ENCODE measurements at places on chromosomes 12 and 14.

- no peaks in the 10 kb centered on the region for H3K27me3 ChIP-seq
- no peak for DNase-seq
- no peak overlapping the region for H3K4me3 ChIP-seq
- peaks cover 8% of the 10 kb centered on the region for H3K4me1 ChIP-seq
Observed at GRCh38 chr14:55313480-55313879, 42.3 kb downstream of the FBXO34 start.

DNA sequence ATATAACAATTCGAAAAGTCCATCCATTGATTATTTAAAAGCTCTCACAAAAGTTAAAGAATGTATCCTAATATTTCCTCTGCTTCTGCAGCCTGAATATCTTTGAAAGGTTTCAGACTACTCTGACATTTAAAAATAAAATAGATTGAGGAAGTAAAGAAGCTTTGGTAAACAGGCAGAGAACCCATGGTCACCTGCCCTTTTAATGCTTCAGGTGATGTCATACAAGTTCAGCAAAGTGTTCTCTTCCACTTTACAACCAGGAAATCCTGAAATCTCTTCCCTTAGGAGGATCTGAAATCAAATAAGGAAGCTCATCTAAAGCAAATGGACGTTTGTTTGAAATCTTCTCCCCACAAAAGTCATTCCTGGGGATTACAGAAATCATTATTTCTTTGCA lies 322.4 kb downstream of the PDZRN4 start:
- no peaks in the 10 kb centered on the region for H3K36me3 ChIP-seq
- DNase-seq: no peak
- no peak overlapping the region for H3K27ac ChIP-seq
- no peaks in the 10 kb centered on the region for H3K4me1 ChIP-seq
- H3K4me3 ChIP-seq: no peak overlapping the region

- H3K36me3 ChIP-seq: no peaks in the 10 kb centered on the region
- H3K27me3 ChIP-seq: no peaks in the 10 kb centered on the region
- no peaks in the 10 kb centered on the region for H3K4me1 ChIP-seq
- H3K27ac ChIP-seq: no peak overlapping the region
- H3K4me3 ChIP-seq: no peak overlapping the region
- DNase-seq: no peak
Observed at GRCh38 chr12:102167821-102168604, 29.6 kb downstream of the PMCH start.

DNA sequence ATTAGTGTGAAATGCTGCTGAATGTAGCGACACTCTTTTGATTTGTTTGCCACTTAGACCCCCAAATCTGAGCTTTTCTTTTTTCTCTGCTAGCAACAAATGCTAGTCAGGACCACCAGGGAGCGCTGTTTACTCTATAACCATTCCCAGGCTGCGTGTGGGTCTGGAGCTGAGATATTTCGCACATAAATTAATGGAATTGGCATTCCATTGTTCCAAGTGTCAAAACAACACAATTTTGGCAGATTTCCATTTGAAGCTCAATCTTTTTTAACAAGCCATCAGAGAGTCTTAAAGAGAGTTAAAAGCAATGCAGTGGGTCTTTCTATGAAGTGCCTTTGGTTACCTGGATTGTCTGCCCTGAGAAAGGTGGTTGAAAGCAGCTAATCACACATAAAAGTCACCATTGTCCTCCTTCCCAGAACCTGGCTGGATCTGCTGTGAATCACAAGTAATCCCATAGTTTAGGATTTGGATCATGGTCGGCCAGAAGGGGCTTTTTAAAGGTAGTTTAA lies 7.4 kb upstream of the TMEM132C start:
- peak; percentile 51 for DNase-seq
- H3K4me3 ChIP-seq: no peak overlapping the region
- H3K27ac ChIP-seq: no peak overlapping the region
- H3K4me1 ChIP-seq: no peaks in the 10 kb centered on the region
- no peaks in the 10 kb centered on the region for H3K27me3 ChIP-seq

GRCh38 chr12:91622037-91622436 lies 439.4 kb upstream of the DCN start:
- H3K4me3 ChIP-seq: no peak overlapping the region
- no peaks in the 10 kb centered on the region for H3K36me3 ChIP-seq
- DNase-seq: no peak

- peak; percentile 70 for DNase-seq
- no peak overlapping the region for H3K27ac ChIP-seq
- no peaks in the 10 kb centered on the region for H3K4me1 ChIP-seq
Observed at GRCh38 chr14:25400607-25401206, 350.8 kb upstream of the STXBP6 start.

GRCh38 chr12:41254004-41254914 lies 66.1 kb downstream of the PDZRN4 start:
- no peak for DNase-seq
- H3K36me3 ChIP-seq: no peaks in the 10 kb centered on the region
- H3K27me3 ChIP-seq: no peaks in the 10 kb centered on the region

- no peak for DNase-seq
- H3K27ac ChIP-seq: no peak overlapping the region
- H3K4me3 ChIP-seq: no peak overlapping the region
Observed at GRCh38 chr14:71423481-71423880, 508.7 kb upstream of the RGS6 start.

- H3K27me3 ChIP-seq: no peaks in the 10 kb centered on the region
- no peak overlapping the region for H3K4me3 ChIP-seq
- no peaks in the 10 kb centered on the region for H3K36me3 ChIP-seq
- H3K27ac ChIP-seq: no peak overlapping the region
- DNase-seq: no peak
Observed at GRCh38 chr12:86601550-86602308, 345.5 kb upstream of the MGAT4C start.

GRCh38 chr14:65492266-65492665 lies 79.7 kb downstream of the FUT8 start:
- H3K4me1 ChIP-seq: peaks cover 5% of the 10 kb centered on the region
- H3K36me3 ChIP-seq: no peaks in the 10 kb centered on the region
- H3K27ac ChIP-seq: no peak overlapping the region
- no peak for DNase-seq
- H3K27me3 ChIP-seq: no peaks in the 10 kb centered on the region
- no peak overlapping the region for H3K4me3 ChIP-seq

DNA sequence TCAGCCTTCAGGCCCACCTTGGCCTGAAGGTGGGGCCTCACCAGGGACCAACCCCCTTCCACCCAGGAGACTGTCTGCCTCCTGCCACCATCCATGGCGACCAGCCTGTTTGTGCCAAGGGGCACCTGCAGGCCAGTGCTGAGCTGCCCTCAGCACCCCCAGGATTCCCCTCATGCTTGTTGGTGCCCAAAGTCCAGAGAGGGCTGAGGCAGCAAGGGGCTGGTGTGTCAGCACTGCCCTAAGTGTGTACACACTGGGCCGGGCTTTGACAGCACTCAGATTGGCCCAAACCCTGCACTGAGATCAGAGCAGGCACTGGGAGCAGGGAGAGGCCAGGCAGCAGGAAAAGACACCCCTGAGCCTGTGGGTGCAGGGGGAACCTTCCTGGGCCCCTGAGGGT lies 18.6 kb downstream of the SYNJ2BP start:
- H3K4me1 ChIP-seq: peaks cover 6% of the 10 kb centered on the region
- H3K27me3 ChIP-seq: no peaks in the 10 kb centered on the region
- no peaks in the 10 kb centered on the region for H3K36me3 ChIP-seq
- H3K27ac ChIP-seq: no peak overlapping the region
- H3K4me3 ChIP-seq: no peak overlapping the region

DNA sequence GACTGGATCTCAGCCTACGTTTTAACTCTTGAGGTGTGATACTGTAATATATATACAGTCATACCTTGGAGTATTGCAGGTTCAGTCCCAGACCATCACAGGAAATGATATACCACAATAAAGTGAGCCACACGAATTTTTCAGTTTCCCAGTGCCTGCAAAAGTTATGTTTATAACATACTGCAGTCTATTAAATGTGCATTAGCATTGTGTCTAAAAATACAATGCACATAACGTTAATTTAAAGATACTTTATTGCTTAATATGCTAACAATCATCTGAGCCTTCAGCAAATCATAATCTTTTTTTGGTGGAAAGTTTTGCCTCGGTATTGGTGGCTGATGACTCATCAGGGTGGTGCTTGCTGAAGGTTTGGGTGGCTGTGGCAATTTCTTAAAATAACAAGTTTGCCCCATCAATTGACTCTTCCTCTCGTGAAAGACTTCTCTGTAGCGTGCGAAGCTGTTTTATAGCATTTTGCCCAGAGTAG lies 18.9 kb downstream of the PYROXD1 start:
- DNase-seq: no peak
- no peaks in the 10 kb centered on the region for H3K27me3 ChIP-seq
- peaks cover 27% of the 10 kb centered on the region for H3K36me3 ChIP-seq
- no peaks in the 10 kb centered on the region for H3K4me1 ChIP-seq
- no peak overlapping the region for H3K4me3 ChIP-seq

- H3K27me3 ChIP-seq: no peaks in the 10 kb centered on the region
- H3K36me3 ChIP-seq: no peaks in the 10 kb centered on the region
- no peak for DNase-seq
- H3K4me1 ChIP-seq: peaks cover 84% of the 10 kb centered on the region
Observed at GRCh38 chr12:123591702-123592481, 7.5 kb downstream of the TMED2 start.

DNA sequence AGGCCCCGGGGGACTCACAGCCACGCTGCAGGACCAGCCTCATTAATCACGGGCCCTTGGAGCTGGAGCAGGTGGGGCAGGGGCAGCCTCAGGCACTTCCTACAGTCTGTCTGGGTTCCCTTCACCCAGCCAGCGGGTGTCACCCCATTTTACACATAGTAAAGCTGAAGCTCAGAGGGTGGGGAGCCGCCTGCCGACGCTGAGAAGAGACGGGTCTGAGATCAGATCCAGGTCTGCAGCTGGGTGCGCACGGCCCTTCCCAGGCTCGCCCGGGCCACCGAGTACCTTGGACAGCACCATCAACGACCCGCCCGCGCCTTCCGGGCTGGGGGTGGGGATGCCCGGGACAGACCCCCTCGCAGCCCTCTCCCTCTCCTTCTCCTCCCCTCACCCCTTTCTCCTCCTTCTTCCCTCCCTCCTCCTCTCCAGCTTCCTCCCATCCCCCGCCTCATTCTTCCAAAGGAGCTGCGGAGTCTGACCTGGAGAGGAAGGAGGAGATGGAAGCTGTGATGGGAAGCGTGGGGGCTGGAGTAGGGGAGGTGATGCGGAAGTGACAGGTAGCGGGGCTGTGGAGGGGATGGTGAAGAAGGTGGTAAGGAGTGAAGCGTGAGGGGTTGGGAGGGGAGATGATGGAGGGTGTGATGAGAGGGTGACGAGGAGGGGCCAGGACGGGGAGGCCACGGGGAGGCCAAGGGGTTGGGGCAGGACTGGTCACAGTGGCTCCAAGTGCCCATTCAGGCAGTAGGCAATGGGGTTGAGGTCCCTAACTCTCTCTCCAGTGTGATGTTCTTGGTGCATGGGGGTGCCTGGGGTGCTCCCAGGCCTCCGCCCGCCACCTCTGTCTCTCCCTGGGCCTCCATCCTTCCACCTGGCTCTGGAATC lies 8.8 kb downstream of the DTX1 start:
- H3K4me1 ChIP-seq: peaks cover 7% of the 10 kb centered on the region
- H3K27ac ChIP-seq: no peak overlapping the region
- H3K36me3 ChIP-seq: no peaks in the 10 kb centered on the region
- no peak overlapping the region for H3K4me3 ChIP-seq

- no peak overlapping the region for H3K27ac ChIP-seq
- H3K27me3 ChIP-seq: no peaks in the 10 kb centered on the region
- no peak overlapping the region for H3K4me3 ChIP-seq
- no peaks in the 10 kb centered on the region for H3K36me3 ChIP-seq
- no peaks in the 10 kb centered on the region for H3K4me1 ChIP-seq
Observed at GRCh38 chr12:83470749-83471148, 784.0 kb downstream of the TMTC2 start.

- H3K27me3 ChIP-seq: no peaks in the 10 kb centered on the region
- peaks cover 15% of the 10 kb centered on the region for H3K4me1 ChIP-seq
Observed at GRCh38 chr14:50823051-50823761, 7.8 kb downstream of the NIN start.

DNA sequence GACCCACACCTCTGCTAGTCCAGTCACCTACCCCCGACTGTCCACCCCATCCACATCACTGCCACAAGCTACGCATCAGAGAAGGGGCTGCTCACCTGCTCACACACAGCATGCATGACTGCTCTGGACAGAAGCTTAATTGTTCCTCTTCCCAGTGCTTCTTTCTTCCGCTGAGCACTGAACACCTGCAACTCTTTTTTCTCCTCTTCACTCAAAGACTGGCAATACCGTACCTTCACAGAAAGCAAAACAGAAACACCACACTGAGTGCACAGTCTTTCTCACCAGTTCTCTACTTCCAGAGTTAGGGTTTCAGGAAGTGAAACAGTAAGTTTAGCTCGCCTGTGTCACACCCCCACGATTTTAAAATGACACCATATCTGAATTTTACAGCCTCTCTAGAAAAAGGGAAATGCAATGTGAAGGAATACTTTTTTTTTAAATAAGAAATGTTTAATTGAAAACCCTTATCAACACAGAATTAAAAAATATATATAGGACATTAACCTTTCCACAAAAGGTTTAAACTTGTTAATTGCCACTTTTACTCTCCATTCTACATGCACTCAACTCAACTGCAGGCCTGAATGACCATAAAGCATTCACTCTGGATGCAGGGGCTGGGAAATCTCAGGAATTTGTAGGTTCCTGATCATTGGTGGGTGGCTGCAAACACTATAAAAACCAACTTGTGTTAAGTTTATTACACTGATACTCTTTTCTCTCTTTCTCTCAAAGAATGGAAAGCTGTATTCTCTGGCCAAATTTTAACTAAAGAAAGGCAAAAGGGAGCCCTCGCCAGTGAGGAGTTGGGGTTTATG lies 120.0 kb downstream of the PRICKLE1 start:
- H3K27me3 ChIP-seq: no peaks in the 10 kb centered on the region
- H3K4me1 ChIP-seq: peaks cover 3% of the 10 kb centered on the region
- DNase-seq: no peak
- peaks cover 8% of the 10 kb centered on the region for H3K36me3 ChIP-seq
- H3K27ac ChIP-seq: no peak overlapping the region
- H3K4me3 ChIP-seq: no peak overlapping the region

- no peak for DNase-seq
- H3K4me1 ChIP-seq: no peaks in the 10 kb centered on the region
- H3K4me3 ChIP-seq: no peak overlapping the region
- H3K27ac ChIP-seq: no peak overlapping the region
- no peaks in the 10 kb centered on the region for H3K36me3 ChIP-seq
Observed at GRCh38 chr14:27528328-27528727, 930.5 kb upstream of the NOVA1 start.

- H3K4me1 ChIP-seq: peaks cover 13% of the 10 kb centered on the region
- H3K27ac ChIP-seq: no peak overlapping the region
- DNase-seq: no peak
- H3K36me3 ChIP-seq: no peaks in the 10 kb centered on the region
- H3K27me3 ChIP-seq: no peaks in the 10 kb centered on the region
- no peak overlapping the region for H3K4me3 ChIP-seq
Observed at GRCh38 chr12:132546647-132547046, 56.7 kb downstream of the FBRSL1 start.

GRCh38 chr14:89720741-89721729 lies 233.5 kb downstream of the EFCAB11 start:
- H3K4me3 ChIP-seq: no peak overlapping the region
- DNase-seq: peak; percentile 56
- no peaks in the 10 kb centered on the region for H3K36me3 ChIP-seq
- H3K27me3 ChIP-seq: no peaks in the 10 kb centered on the region
- H3K27ac ChIP-seq: peak overlapping the region; percentile 57

- H3K27ac ChIP-seq: no peak overlapping the region
- no peaks in the 10 kb centered on the region for H3K36me3 ChIP-seq
- H3K27me3 ChIP-seq: no peaks in the 10 kb centered on the region
- DNase-seq: no peak
- no peak overlapping the region for H3K4me3 ChIP-seq
Observed at GRCh38 chr14:28142400-28143015, 624.1 kb upstream of the FOXG1 start.

- H3K27ac ChIP-seq: no peak overlapping the region
- no peaks in the 10 kb centered on the region for H3K4me1 ChIP-seq
- no peaks in the 10 kb centered on the region for H3K27me3 ChIP-seq
- H3K4me3 ChIP-seq: no peak overlapping the region
- no peaks in the 10 kb centered on the region for H3K36me3 ChIP-seq
Observed at GRCh38 chr12:58269476-58269875, 328.1 kb downstream of the ATP23 start.

All from body of pancreas (tissue), 4 donors.